ENCODE measurements at places on chromosomes 11 and 22.

DNA sequence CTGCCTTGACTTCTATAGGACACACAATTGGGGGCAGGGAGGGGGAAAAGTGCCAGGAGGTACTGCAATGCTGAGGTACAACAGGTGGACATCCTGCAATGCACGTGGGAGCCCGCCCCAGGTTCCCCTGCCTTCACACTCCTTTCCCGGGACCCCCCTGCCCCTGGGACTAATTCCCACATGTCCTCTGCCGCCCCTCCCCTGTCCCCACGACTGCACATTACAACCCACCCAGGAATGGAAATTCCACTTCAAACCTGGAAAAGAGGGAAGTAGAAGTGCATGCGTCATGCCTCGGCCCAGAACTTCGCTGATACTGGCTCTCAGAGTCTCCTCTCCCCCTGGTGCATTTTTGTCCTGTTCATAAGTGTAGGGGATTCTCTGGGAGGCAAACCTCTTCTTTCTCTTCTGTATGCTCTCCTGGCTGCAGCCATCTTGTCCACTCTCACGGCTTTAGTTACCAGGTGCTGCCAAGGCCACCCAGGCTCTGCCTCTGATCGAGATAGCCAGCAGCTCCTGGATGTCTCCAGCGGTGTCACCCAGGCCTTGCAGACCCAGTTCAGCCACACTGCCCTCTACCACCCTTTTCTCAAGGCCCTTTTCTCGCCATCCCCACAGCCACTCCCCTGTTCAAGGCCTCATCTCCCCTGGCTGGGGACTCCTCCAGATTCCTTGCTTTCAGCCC, 43.7 kb downstream of the GDPD5 start:
- DNase-seq, result no peak

- no peak for DNase-seq
These were observed 16.2 kb downstream of the API5 start for GRCh38 chr11:43327987-43328386.

- DNase-seq, result no peak
These were observed 10.5 kb upstream of the MCHR1 start for GRCh38 chr22:40668611-40669411.

DNA sequence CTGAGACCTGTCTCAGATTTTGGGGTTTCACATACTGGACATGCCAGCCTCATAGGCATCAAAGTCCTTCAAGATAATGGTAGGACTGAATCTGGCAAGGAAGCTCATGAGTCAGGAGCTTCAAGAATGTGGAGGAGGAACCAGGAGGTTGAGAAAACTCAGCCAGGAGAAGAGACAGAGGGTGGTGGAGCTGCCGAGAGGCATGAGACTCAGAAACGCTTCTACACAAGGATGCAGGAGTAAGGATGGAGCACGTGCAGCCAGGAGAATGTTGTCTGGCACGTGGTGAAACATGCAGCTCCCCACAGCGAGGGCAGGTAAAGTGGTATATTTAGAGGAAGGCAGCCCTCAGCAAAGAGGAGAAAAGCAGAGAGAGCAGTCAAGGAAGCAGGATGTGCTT, 148.7 kb upstream of the ISX start:
- DNase-seq, result no peak

DNA sequence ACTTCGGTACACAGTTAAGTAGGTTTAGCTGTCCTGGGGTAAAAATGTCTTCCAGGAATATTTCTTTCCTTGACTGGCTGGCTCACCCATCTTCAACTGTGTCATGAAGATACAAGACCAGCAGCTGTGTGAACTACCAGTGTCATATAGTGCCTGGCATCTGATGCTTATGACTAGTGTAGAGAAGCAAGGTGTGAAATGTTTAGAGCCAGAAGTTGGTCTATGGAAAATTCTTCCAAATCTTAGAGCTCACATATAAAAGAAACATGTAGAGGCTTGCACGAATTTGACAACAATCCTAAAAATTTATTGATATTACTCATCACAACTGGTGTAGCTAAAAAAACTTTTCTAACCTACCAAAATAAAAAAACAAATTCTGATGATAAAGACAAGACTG, 54.4 kb downstream of the ARL14EP start:
- DNase-seq, result no peak

GRCh38 chr22:38941488-38941987, 15.9 kb upstream of the APOBEC3A start:
- DNase-seq, result peak; percentile 38

GRCh38 chr11:111836721-111837120, 34.7 kb downstream of the ALG9 start:
- DNase-seq, result no peak

GRCh38 chr11:3148255-3148989, 16.7 kb downstream of the OSBPL5 start:
- no peak for DNase-seq

- no peak for DNase-seq
These were observed 56.9 kb downstream of the PANX1 start for GRCh38 chr11:94185416-94186084.

- no peak for DNase-seq
These were observed 55.2 kb upstream of the MPEG1 start for GRCh38 chr11:59267736-59268475.

DNA sequence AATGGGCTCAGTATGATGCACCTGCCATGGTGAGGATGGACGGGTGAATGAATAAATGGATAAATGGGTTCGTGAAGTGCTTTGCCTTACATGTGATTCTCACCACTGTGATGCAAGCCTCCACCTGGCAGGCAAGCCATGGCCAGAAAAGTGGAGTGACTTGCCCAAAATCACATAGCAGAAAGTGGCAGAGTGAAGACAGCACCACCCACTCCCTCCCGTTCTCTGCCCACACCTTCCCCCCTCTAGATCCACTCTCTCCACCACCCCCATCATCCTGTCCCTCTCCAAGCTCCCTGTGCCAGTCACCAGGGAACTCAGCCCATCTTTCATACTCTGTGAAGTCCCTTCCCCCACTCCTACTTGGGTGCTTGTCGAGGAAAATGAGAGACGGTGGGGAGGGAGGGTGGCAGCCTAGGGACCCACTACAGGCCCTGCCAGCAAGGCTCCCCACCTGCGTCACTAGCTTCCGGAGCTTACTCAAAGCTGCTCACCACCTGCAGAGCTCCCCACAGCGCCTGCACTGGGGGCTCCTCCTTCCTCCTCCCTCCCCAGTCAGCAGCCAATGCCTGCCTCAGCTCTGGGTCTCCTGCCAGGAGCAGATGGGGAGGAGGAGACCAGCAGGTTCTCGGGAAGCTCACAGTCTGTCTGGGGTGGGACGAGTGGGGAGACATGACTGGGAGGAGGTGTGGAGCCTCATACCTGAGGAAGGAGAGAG, 82.3 kb downstream of the PDE2A start:
- peak; percentile 26 for DNase-seq

GRCh38 chr11:59368238-59369022, 9.7 kb downstream of the OR5AN1 start:
- no peak for DNase-seq

DNA sequence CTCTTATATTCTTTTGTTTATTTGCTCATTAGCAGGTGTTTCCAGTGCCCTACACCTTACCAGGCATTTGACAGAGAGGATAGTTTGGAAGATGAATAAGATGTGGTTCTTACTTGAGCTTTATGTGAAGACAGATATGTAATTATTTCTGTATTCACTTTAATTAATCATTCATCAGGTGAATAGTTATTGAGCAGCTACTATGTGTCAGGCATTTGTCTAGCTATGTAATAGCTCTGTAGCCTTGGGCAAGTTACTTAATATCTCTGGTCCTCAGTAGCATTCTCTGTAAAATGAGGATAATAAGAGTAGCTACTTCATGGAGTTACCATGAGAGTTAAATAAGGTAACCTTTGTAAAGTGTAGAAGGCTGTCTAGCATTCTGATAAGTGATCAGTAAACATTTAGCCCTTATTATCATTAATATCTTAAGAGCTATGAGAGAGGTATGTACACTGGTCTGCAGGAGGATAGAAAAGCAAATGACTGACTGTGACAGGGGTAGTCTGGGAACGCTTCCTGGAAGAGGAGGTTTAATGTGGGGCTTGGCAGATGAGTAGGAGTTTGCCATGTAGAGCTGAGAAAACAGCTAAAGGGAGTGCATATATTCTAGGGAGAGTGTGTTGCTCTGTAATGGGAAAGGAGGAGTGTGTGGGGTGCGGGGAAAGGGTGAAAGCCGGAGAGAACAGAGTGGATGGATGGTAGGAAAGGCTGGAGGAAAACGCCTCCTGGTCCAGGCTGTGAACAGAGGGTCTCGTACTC, 56.1 kb downstream of the MICAL2 start:
- DNase-seq, result no peak

DNA sequence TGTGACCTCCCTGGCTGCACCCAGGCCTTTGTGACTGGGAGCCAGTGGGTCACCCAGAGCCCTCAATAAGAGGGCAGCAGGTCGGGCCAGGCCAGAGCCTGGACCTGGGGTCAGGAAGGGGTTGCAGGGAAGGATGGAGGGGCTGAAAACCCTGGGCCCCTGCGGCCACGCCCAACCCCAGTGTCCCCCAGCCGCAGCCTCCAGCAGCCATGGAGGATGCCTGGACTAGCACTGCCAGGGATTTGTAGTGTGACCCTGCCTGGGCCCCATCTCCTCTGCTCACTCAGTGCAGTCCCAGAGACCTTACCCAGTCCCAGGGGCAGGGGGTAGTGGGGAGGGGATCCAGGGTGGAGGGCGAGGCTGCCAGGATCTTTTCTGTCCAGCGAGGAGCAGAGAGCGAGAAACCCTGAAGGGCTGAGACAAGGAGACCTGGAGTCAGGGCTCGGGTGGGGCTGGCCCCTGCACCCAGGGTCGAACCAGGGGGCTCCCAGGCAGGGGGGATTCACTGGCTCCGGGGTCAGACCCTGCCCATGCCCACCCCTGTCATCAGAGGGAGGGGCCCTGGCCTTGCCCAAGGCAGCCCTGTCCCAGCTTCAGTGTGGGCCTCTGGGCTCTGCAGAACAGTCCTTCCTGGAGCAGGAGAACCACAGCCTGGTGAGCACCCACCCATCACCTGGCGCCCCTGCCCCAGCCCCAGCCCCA, 187.5 kb downstream of the IGLL1 start:
- no peak for DNase-seq

- no peak for DNase-seq
These were observed 654.3 kb downstream of the NTM start for GRCh38 chr11:132024587-132025295.

DNA sequence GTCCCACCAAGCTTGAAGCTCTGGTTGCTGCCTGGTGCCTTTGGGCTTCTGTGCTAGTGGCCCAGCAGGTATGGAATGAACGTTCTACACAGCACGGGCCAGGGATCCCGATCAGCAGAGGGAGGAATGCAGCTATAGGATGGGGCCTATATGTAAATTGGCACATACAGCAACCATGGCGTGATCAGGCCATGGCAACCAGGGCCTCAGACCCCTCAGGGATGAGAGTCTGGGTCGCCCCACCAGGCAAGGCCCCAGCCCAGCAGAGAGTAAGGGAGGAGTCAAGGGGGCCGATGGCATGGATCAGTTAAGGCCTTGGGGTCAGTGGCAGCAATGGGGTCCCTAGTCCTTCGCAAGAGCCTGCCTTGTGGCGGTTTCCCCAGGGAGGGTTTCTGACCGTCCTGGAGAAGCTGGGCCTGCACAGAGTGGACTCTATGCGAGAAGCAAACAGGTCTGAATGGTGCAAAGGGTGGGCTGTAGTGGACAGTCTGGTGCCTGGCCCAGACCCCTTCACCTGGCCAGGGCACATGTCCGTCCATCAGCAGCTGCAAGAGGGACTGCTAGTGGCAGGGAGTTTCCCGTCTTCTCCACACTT, 98.6 kb downstream of the RPS6KA4 start:
- DNase-seq, result no peak

GRCh38 chr11:11611381-11611780, 10.4 kb downstream of the GALNT18 start:
- no peak for DNase-seq

- no peak for DNase-seq
These were observed 181.2 kb downstream of the WNT11 start for GRCh38 chr11:76025068-76025467.

GRCh38 chr22:42131562-42131961, 952 bp upstream of the CYP2D6 start:
- no peak for DNase-seq

DNA sequence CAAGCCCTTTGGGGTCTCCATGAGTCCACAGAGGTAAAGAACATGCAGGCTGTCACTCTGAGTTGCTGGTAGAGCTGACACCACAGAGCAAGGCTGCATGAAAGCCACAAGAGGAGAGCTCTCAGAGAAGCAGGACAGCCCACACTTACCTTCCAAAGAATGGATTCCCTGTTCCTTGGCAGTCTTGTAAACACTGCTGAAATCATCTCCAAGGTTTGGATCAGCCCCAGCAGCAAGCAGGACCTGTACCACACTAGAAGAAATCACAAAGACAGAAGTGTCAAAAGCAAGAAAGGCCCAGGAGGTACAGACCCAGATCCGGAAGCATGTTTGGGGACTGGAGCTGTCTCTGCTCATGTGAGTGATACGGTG, 54.2 kb downstream of the CLPB start:
- DNase-seq, result no peak

GRCh38 chr11:11384829-11385228, 31.8 kb upstream of the CSNK2A3 start:
- DNase-seq, result no peak

- DNase-seq, result no peak
These were observed 21.0 kb downstream of the OR8G5 start for GRCh38 chr11:124277207-124277606.

GRCh38 chr11:59776210-59777066, 21.3 kb downstream of the STX3 start:
- no peak for DNase-seq

DNA sequence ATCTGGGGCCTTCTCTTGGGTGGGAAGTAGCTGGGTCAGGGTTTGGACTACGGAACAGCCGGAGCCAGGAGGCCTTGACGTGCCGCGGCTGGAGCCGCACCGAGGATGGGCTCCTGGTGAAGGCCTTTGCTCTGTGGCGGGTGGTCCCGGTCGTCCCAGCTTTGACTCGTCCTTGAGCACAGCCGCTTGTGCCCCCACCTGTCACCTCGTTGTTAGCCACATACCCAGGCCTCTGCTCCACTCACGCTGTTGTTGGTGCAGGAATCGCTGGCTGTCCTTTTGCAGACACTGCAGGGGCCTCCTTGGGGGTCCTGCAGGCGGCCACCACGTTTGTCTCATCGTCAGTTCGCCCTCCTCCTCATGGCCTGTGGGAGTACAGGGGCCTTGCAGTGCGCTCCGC, 17.1 kb downstream of the PHRF1 start:
- no peak for DNase-seq

DNA sequence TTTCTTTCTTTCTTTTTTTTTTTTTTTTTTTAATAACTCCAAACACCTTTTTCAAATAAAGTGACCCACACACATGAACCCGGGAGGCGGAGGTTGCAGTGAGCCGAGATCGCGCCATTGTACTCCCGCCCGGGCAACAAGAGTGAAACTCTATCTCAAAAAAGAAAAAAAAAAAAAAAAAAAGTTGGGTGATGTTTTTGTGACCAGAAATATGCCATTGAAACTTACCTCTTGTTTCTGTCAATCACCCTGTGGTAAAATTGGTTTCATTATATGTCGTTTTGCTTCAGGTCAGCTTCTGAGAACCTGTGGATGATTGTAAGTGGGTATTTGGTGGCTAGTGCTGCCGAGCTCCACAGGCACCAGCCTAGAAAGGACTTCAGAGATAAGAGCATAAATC, 238.8 kb downstream of the TBC1D22A start:
- no peak for DNase-seq

DNA sequence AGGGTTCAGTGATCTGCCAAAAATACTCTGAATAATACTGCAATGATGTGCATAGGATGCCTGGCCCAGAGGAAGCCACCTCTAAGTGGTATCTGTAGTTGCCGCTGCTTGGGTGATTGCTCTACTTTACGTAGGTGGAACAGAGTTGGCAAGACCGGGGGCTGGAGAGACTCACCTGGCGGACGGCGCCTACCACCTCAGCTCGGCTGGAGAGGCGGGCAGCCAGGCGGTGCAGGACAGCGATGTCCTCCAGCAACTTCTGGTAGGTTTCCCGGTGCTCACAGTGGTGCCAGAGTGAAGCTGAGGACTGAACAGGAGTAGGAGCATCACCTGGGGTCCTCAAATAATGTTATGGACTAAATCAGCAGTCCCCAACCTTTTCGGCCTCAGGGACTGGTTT, 34.5 kb upstream of the LYVE1 start:
- no peak for DNase-seq
